CD4-positive, alpha-beta T cell (primary cell): ENCODE measurements at places on chromosomes 5 and 9.

- DNase-seq: no peak
Observed at GRCh38 chr5:176630681-176631222, 277 bp downstream of the EIF4E1B start.

- DNase-seq: no peak
Observed at GRCh38 chr9:3006851-3007250, 163.0 kb upstream of the PUM3 start.

DNA sequence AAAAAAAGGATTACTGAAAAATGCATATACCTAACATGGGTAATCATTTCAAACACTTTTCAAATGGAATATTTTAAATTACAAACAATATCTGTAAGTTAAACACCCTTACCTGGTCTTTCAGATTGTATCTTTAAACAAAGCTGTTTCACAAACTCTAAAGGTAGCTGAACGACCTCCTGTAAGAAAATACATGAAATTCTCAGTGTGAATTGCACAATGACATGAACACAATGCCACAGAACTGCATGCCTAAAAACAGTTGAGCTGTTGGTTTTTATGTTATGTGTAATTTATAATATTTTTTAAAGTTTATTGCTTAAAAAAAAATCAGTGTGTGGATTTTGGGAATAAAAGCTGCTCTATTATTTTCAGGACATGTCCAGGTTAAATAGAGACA lies 17.5 kb downstream of the IPPK start:
- no peak for DNase-seq

- no peak for DNase-seq
Observed at GRCh38 chr5:65152131-65152530, 329.6 kb downstream of the ADAMTS6 start.

DNA sequence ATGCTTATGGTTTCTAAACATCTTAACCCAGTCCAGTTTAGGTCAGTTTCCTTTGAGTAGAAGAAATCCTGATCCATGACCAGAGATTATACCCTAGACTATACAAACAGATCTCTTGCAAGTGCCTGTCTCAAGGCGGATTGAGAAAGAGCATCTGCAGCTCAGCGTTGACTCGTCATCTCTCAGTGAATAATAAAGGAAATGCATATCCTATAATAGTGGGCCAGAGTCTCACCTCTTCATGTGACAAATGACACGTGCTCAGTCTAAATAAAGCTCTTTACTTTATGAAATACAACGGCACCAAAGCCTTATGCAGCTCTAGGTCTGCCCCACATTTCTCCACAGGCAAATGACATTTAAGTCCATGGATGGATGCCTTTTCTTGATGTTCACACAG lies 179.4 kb upstream of the NR3C1 start:
- DNase-seq: no peak

GRCh38 chr5:11230890-11231289 lies 469.9 kb upstream of the DAP start:
- DNase-seq: no peak

GRCh38 chr5:89604342-89604741 lies 721.4 kb upstream of the MEF2C start:
- no peak for DNase-seq
